Right cardiac atrium (tissue), 5 donors: ENCODE measurements at places on chromosomes 12 and 14.

DNA sequence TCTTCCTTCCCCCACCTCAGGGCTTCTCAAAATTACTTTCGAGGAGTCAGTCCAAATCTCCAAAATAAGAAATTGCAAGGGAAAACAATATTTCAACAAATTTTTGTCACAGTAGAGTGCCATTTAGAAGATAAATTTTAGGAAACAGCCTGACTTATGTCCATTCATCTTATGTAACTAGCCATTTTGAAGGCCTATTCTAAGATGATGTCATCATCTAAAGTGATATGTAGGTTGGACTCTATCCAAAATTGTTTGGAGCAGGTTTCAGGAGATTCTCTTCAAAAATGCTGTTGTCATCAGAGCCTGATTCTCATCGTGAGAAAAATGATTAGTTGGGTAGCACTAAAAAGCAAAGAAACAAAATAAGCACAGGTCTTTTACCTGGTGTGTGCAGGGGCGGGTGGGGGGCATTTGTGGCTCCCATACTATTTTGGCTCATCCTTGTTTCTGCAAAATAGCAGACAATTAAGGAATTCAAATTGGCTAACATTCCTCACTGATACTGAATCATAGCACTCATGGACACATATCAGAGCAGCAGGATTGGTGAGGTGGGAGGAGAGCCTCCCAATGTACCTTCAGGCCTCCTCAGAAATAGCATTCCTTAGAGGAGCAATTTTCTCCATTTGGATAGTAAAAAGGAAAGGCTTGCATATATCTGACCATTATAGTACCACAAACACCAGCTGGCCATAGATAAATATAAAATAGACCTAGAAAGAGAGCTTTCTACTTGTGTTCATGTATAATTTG lies 360.9 kb upstream of the NAV3 start:
- DNase-seq: no peak

- DNase-seq: no peak
These were observed 183.6 kb downstream of the CRADD start for GRCh38 chr12:93860668-93861373.

DNA sequence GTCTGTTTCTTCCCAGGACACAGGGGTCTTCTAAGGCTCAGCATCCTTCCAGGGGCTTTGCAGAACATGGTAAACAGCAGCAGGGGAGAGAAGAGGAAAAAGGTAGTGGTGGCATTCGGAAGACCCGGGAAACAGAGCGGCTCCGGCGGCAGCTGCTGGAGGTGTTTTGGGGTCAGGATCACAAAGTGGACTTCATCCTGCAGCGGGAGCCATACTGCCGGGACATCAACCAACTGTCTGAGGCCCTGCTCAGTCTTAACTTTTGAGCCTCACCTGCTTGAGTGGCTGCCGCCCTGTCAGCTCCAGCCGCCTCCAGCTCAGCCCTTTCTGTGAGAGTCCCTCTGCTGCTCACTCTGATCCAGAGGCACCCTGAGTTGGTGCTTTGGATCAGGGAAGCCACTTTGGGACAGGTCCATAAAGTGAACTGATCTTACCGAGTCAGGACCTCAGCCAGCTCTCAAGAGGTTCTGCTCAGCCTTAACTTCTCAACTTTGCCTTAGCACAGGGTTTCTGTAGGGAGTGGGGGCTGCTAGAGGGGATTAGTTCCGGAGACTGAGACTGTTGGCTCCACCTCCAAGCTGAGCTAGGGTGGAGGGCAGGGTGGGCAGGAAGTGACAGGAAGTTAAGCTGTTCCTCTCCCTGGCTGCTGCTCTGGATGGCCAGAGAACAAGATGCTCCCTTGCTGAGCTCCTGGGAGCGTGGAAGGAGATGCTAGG lies 5.4 kb downstream of the SDR39U1 start:
- no peak for DNase-seq

DNA sequence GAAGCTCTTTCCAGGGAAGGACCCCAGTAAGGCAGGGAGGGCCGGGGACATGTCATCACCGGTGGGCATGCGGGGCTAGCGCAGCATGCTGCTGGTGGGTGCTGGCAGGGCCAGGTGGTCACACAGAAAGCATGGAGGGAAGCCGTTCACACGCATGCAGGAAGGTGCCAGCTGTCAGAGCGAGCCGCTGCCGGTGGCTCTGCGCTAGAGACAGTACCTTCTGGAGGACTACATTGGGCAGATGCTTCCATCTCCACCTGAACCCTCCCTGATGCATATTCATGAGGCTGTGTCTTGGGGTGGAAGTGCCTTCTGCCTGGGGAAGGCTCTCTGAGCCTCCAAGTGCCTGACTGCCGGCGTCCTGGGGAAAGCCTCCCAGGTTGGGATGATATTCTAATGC lies 203.8 kb downstream of the CALM1 start:
- DNase-seq: no peak

GRCh38 chr12:71656740-71657139 lies 6.9 kb downstream of the ZFC3H1 start:
- no peak for DNase-seq

- no peak for DNase-seq
These were observed 39.9 kb upstream of the TMPO start for GRCh38 chr12:98475565-98475908.

DNA sequence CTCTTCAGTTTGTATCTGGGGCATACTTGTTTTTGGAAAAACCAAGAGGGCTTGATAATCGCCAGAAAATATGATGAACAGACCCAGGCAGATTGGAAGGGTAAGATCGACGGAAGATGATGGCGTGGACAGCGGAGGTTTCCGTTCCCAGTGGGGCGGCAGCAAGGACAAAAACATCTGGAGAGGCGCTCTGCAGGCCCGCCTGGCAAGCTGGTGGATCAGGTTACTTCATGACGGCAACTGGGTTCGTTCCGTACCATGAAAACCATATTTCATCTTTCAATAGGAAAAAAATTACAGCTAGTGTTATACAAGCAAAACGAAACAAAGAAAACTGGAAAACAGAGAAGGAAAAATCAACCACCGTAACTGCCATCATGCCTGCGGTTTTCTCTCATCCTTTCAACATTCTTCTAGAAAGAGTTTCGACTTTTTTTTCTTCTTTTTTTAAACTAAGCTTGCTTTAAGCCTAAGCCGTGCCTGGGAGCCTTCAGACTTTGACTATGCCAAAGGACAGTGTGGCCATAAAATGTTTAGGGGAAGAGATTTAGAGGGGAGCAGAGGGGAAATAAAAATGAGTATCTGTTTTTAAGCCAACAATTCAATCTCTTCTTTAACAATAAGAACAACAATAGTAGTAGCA lies 210.5 kb downstream of the FOXN3 start:
- DNase-seq: no peak

- DNase-seq: no peak
These were observed 27.5 kb downstream of the NUDT4 start for GRCh38 chr12:93404961-93405849.

GRCh38 chr14:96095058-96095457 lies 55.9 kb downstream of the C14orf132 start:
- DNase-seq: no peak

- no peak for DNase-seq
These were observed 74.2 kb upstream of the BDKRB2 start for GRCh38 chr14:96130391-96130790.

GRCh38 chr14:101563352-101563653 lies 2.0 kb downstream of the DIO3 start:
- DNase-seq: no peak

GRCh38 chr12:62649412-62650138 lies 182.9 kb downstream of the MON2 start:
- no peak for DNase-seq

GRCh38 chr12:104130760-104131159 lies 7.2 kb downstream of the NFYB start:
- no peak for DNase-seq

- DNase-seq: no peak
These were observed 85.7 kb upstream of the LMO3 start for GRCh38 chr12:16691624-16692023.

DNA sequence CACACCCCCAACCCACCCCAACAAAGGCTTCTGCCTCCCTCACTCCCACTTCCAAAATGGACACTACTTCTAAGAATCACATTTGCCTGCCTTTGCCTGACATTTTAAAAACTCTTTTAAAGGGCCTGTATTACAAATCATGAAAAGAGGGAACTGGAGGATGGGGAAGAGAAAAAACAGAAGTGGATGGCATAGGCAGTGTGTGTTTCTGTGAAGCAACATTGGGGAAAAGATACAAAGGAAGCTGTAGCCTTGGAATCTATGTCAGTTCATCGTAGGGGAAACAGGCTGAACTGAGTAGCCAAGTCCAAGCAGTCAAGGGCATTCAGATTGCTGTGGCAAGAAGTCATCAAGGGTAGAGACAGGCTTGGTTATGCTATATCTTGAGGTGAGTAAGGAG lies 273.9 kb downstream of the BTG1 start:
- DNase-seq: no peak

- no peak for DNase-seq
These were observed 693.4 kb downstream of the NOVA1 start for GRCh38 chr14:25904446-25904845.

- no peak for DNase-seq
These were observed 10.4 kb downstream of the MTA1 start for GRCh38 chr14:105430042-105430441.

DNA sequence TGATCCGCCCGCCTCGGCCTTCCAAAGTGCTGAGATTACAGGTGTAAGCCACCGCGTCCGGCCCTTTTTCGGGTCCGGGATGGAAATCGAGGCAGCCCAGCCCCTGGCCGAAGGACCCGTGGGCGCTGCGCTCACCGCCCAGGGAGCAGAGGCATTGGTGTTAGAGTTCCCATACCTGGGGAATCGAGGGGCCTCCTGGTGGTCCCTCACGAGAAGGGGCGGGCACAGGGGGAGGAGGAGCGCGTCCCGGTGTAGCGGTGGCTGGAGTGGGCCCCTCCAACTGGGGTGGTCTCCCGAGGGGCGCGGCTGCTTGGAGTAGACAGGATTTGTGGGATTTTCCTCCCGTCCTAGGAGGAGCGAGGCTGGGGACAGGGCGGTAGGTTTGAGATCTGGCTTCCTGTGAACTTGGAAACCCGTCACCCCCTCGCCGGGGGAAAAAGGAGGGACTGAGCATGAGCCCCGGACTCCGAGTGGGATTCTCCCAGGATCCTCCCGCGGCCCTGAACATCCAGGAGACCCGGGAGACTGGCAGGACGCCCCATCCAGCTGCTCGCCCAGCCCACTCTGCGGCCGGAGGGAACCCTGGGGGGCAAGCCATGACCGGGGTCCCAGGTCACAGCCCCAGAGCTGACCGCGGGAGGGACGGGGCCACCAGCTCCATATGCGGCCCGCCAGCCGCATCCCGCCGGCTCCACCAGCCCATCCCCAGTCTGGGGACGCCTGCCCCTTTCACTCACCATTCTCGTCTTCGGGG lies 70.9 kb downstream of the ASCL4 start:
- DNase-seq: no peak

- DNase-seq: no peak
These were observed 76.6 kb downstream of the SINHCAF start for GRCh38 chr12:31249356-31249755.

GRCh38 chr14:30993071-30993470 lies 32.4 kb upstream of the AP4S1 start:
- no peak for DNase-seq
